Hematopoietic multipotent progenitor cell treated with erythropoietin and hydrocortisone succinate and interleukin-3 and kit ligand, for 17 days (in vitro differentiated cells): ENCODE measurements at places on chromosomes 3 and 15.

DNA sequence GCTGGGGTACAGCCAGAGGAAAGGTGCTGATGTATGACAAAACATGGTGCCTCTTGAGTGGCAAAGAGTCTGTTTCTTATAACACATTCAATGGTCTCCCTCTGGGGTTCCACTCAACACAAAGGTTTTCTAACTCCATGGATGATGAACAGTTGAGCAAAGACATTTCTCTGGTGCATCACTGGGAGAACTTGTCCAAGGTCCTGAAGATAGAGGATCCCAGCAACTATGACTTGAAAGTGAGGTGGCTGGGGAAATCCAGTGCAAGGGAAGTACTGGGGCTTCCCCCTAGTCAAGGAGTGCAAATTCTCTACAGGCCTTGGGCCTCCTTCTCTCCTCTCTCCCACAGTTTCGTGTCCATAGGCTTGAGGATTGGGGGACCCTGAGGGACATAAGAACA is 431.1 kb downstream of the WDR72 start:
- no peak for DNase-seq

DNA sequence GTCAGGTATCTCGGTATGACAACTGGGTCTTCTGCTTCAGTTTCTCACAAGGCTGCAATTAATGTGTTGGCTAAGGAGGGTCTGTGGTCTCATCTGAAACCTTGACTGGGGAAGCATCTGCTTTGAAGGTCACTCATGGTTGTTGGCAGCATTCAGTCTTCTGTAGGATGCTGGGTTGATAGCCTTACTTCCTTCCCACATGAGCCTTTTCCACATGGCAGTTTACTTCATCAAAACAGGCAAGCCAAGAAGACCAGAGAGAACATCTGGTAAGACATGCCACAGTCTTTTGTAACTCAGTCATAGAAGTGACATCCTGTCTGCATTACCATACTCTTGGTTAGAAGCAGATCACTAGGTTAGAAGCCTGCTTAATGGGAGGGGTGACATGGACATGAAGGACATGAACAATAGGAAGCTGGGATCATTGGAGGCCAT is 49.5 kb downstream of the CMC1 start:
- no peak for DNase-seq

DNA sequence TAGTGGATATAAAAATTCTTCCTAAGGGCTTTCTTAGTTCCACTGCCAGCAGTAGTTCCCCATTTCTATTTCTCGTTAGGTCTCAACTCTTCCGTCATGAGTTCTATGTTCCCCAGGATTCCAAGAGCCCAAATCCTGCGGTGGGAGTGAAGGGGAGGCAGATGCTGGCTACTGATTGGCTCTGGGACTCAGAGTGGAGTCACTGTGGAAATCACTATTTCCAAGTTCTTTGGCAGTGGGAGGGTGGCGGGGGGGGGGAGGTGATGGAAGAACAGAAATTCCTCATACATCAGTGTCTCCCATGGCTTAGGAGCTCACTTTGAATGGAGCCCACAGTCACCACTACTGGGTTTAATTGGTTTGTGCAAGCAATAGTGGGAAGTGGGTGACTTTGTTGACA is 5.6 kb downstream of the CCR1 start:
- DNase-seq = no peak

DNA sequence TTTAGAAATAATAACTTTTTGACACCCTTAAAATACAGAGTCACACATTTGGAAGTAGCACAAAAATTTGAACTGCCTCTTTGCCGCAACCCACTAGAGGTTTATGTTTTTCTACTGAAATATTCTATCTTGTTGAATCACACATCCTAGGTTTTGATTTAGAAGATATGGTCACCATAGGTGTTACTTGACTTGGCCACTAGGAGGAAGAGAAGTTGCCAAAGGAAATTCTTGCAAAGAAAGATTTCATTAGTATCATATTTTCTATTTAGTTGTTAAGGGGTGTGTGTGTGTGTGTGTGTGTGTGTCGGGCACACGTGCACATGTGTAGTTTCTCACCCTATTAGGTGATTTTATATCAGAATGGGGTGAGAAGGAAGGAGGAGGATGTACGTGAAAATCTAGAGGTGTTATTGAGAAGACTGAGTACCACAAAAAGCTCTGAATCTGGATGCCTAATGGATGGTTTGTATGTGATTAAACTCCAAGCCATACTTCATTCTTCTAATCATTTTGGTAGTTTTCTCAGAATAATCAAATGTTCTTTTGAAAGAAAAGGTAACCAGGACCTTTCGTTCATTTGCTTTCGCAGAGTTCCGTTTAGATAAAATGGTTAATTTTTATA is 31.5 kb downstream of the ZFAND6 start:
- no peak for DNase-seq

GRCh38 chr3:9019259-9019961 is 56.1 kb upstream of the RAD18 start:
- no peak for DNase-seq

DNA sequence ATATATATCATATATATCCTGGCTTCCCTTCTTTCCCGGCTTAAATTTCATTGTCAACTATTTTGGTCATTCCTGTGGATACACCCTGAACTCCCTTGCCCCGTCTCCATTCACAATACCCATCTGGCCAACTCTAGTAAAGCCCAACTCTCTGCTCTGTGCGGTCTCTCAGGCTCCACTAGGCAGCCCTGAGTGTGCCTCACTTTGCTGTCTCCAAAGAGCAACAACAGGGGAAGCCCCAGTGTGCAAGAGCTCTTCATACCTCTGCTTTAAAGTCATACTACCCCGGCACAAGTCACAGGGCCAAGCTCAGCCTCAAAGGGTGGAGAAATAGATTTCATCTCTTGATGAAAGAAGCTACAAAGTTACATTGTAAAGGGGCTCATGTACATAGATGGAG is 18.9 kb upstream of the FEM1B start:
- no peak for DNase-seq

- DNase-seq = no peak
These were observed 1031.7 kb upstream of the CFAP20DC start for GRCh38 chr3:60081381-60082095.

DNA sequence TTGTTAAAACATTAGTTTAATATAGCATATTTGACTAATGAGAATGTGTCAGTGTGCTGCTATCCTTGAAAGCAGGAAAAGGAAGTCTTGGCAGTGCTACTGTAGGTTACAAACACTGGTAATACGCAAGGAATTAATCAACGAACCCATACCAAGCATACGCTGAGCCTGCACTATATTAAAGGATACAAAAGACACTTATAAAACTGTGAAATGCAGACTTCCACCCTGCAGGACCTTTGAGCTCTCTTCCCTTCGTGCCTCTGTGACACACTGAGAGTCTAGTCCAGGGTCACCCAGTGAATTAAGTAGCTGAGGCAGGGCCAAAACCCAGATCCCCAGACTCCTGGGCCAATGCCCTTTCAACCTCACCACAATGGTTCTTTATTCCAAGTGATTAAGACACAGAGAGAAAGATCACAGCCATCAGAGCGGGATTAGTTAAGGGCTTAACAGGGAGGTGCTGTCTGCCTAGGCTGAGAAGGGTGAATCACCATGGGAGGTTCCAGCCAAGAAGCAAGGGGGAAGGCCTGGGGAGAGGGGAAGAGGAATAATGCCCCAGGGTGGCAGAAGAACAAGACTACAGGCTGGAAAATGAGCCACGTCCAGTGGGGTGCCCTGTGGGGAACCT is 6.8 kb downstream of the ANXA2 start:
- no peak for DNase-seq
